ENCODE measurements at places on chromosomes 6 and 20.
A peak's percentile ranks its signal among the peaks of the same experiment; 100 is the strongest.

- no peak for DNase-seq
Observed at GRCh38 chr20:45104786-45105185, 3.9 kb upstream of the KCNS1 start.

DNA sequence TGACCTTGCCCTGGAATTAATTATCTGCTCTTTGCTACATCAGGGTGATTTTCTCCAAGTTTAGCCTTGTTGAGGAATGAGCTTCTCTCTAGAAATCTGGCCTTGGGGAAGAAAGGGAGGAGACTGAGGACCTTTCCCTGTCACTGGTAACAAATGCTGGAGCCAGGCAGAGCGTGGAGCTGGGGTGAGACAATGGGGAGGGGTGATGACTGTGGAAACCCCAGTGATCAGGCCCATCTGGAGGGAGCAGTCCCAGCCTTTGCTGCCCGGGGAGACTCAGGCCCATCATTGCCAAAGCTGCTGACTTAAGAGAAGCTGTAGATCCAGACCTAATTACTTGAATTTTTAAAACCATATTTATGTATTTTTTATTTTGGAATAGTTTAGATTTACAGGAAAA lies 31.3 kb downstream of the BCAS4 start:
- no peak for DNase-seq

DNA sequence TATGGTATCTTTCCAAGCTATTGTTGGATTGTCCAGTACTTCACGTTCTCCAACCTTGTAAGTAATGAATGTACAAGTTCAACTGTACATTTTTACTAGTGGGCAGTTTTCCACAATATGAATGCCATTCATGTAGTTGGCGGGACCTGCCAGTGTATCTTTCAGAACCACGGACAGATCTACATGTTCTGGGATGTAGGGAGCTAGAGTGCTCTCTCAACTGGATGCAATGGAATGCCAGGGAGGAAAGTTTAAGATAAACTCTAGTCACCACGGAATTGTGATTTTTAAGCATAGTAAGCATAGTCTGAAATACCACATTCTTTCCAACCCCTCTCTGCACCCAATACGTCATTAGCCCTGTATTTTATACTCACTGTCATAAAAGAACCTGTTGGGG lies 21.5 kb upstream of the HLA-C start:
- DNase-seq, result no peak

- no peak for DNase-seq
Observed at GRCh38 chr20:49450281-49450721, 32.2 kb downstream of the KCNB1 start.

- DNase-seq, result no peak
Observed at GRCh38 chr6:113833537-113833936, 23.6 kb upstream of the MARCKS start.

- DNase-seq, result no peak
Observed at GRCh38 chr6:15736297-15736696, 73.5 kb upstream of the DTNBP1 start.

- DNase-seq, result no peak
Observed at GRCh38 chr6:109999740-110000139, 21.6 kb downstream of the GPR6 start.

DNA sequence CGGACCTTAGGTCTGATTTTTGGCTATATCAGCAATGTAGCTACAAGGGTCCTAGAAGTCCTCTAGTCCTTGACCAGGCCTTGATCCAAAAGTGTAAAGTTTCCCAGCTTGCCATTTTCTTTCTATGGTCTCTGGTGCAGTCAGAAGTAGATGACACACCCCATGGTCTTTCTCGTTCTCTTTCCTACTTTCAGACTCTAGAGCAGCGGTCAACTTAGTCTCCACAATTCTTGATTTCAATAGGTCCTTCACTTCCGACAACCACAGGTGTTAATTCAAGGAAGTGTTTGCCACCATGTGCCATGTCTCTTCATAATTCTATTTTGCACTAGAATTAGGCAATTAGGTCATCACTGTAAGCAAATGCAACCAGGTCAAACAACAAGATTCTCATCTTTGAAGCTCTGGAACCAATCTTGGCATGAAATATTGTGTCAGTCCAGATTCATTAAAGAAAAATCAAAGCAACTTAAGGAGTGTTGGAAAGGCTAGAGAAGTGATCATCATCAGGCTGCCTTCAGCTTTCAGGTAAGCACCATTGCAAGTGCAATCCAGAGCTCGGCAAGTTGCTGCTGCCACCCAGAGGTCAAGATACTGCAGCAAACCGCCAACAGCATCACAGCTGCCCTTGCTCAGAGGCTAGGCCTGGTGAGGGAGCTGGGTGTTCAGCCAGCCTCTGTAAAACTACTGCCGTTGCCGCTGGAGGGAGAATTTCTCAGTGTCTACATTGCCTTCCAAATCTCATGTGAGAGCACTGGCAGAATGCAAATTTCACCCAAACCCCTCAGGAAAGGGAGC lies 5.6 kb upstream of the SYNE1 start:
- no peak for DNase-seq

- DNase-seq, result no peak
Observed at GRCh38 chr6:82987951-82988350, 77.7 kb downstream of the UBE3D start.

DNA sequence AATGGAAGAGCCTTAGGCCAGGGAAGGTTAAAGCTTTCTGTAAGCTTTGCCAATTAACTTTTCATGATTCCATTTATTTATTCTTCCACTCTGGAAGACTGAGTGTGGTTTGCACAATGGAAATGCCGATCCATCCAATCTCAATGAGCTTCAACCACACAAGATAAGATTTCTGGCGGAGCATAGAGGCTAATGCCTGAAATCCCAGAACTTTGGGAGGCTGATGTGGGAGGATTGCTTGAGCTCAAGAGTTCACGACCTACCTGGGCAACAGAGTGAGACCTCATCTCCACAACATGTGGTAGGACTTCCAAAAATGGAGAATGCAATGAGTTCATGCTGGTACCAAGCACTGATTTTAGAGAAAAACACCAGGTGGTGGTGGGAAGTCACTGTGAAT lies 6.2 kb downstream of the ENPP1 start:
- no peak for DNase-seq

- no peak for DNase-seq
Observed at GRCh38 chr6:155054491-155055250, 59.6 kb downstream of the TIAM2 start.

DNA sequence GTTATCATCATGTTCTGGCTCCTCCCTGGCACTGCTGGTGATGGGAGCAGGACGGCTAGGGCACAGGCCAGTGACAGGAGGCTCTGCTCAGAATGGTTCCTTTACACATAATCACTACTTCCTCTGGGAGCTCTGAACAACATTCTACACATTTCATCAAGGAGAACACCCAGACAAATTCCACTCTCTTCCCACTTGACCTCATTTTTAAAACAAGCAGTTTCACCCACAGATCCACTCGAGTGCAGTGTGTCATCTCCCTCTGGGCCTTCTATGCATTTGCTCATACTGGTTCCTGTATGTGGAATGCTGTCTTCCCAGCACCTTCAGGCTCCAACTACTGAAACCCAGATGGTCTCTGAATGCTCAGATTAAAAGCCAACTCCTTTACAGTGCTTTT lies 84.8 kb downstream of the ELOVL5 start:
- DNase-seq, result no peak

GRCh38 chr6:54267798-54268197 lies 40.4 kb upstream of the TINAG start:
- no peak for DNase-seq

- no peak for DNase-seq
Observed at GRCh38 chr20:47868236-47868635, 83.0 kb upstream of the SULF2 start.

- no peak for DNase-seq
Observed at GRCh38 chr6:91667596-91667995, 1080.7 kb upstream of the MAP3K7 start.

GRCh38 chr6:52503851-52504781 lies 72.7 kb downstream of the TRAM2 start:
- no peak for DNase-seq

DNA sequence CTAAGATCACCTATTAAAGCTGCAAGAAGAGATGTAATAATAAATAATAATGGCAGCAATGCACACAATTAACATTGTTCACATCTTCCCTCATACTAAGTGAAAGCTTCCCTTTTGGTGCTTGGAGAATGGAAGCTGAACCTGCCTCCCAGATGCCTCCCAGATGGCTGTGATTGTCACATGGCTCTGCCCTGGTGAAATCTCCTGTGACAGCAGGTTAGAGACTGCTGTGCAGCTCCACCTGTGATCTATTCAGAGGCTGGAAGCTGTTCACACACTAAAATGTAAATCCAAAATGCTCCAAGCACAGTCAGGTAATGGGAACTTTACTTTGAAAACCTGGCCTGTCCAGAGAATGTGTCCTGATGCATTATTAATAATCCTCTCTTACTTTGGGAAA lies 41.7 kb upstream of the RGS17 start:
- DNase-seq, result no peak

- no peak for DNase-seq
Observed at GRCh38 chr20:52346797-52347196, 155.2 kb upstream of the ZFP64 start.

GRCh38 chr6:154071236-154071635 lies 32.2 kb downstream of the OPRM1 start:
- DNase-seq, result no peak

- no peak for DNase-seq
Observed at GRCh38 chr6:11244387-11245126, 12.1 kb upstream of the NEDD9 start.

- no peak for DNase-seq
Observed at GRCh38 chr6:43734294-43734665, 35.7 kb upstream of the VEGFA start.

- DNase-seq, result peak; percentile 24
Observed at GRCh38 chr6:157760589-157761330, 62.3 kb upstream of the SNX9 start.

GRCh38 chr6:152371775-152372174 lies 265.4 kb downstream of the SYNE1 start:
- no peak for DNase-seq

- DNase-seq, result no peak
Observed at GRCh38 chr6:108029226-108029921, 45.2 kb downstream of the OSTM1 start.

GRCh38 chr6:157056275-157056674 lies 267.0 kb downstream of the TMEM242 start:
- no peak for DNase-seq

DNA sequence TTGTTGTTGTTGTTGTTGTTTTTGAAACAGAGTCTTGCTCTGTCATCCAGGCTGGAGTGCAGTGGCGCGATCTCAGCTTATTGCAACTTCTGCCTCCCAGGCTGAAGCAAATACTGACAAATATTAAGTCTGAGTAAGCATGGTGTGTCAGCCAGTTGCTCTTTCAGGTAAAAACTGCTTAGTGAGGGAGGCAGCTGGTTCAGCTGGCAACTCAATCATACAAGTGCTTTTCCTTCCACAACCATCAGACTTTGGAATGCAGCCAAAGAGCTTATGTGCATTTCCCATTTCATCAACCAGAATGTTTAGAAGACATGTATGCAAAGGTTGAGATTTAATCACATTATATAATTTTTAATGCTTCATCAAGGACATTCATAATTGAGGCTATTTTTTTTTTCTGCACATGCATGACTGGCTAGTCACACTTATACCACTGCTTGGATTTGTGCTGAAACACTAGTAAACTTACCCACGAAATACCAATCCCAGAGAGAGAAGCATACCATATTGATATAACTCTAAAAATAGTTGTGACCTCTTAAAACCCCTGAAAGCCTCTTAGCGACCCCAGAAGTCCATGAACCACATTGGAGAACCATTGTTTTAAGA lies 56.0 kb downstream of the CLIC5 start:
- no peak for DNase-seq

DNA sequence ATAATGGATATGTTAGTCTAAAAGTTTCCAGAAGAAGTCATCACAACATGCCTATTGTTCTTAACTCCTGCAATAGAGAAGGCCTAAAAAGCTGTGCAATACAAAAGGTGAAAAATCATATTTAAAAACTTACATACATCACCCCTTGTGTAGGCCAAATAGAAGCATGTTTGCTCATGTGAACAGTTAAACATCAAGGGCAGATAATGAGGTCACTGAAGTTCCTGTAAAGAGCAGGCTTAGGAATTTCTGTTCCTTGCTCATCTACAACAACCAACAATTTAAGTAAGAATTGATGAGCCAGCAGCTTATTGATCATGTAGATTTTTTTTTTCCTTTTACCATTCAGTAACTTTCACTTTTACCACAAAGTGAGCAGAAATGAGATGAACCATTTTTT lies 7.5 kb upstream of the NUP153 start:
- DNase-seq, result no peak

- DNase-seq, result no peak
Observed at GRCh38 chr6:106561686-106562405, 67.5 kb downstream of the RTN4IP1 start.

- DNase-seq, result no peak
Observed at GRCh38 chr6:109192865-109193264, 97.6 kb downstream of the CEP57L1 start.
